WTC11 (cell line): ENCODE measurements at places on chromosomes 5 and 9.

GRCh38 chr5:158060212-158060611 is 201.3 kb upstream of the CLINT1 start:
- no peak for DNase-seq

DNA sequence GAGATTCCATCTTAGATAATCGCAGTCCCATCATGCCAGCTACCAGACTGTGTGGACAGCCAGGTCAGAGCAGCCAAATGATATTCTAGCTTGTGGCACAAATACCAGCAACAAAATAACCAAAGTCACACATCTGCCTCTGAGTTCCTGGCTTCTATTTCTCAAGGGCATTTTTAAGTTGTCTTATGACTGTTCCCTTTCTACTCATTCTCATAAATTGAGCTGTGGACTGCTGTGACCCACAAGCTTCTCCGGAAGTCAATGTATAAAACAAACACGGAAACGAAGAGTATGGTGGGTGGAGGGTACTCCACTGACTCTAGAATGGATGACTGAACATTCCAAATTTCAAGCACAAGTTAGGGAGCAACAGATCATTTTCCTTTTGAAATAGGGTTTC is 43.9 kb downstream of the PDCD1LG2 start:
- no peak for DNase-seq

DNA sequence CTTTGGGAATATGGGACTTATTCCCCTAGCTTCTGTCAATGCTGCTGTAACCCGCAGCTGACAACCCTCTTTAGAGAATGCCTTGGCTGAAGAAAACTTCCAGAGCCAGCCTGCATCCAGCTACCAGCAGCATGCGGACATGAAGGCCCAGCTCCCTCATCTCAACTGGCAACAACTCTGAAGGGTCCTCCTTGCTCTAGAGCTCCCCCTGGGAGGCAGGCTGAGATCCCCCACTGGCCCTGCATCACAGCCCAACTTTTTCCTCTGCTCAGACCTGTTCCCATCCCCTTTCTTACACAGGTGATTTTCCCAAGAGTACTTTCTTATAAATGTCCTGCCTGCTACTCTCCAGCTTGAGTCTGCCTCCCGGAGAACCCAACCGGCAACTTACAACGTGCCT is 18.7 kb upstream of the WNT8A start:
- peak; percentile 66 for DNase-seq

GRCh38 chr9:136584401-136584932 is 38.6 kb upstream of the NOTCH1 start:
- DNase-seq: no peak

- no peak for DNase-seq
Measured at GRCh38 chr5:94692581-94692980, 74.1 kb downstream of the SLF1 start.

DNA sequence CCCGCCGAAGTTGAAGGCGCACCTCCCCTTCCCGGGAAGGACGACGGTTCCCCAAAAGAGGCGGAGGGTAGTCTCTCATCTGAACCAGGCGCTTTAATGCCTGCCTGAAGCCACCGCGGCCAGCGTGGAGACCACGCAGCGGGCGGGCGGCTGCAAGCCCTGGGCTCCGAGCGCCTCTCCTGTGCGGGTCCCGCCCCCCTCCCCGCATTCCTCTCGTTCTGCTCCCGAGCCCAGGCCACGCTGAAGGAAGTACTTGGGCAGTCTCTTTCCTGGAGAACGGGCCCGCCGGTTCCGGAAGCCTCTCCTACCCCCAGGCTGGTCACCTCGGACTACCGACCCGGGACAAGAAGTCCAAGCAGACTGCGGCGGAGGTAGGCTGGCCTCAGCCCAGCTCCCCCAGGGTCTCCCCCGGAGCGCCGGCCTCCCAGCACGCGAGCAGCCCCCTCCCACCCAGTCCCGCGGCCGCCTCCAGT is 571 bp downstream of the PPIC start:
- DNase-seq: peak; percentile 60

- DNase-seq: no peak
Measured at GRCh38 chr5:177576169-177576568, 15.8 kb upstream of the TMED9 start.

DNA sequence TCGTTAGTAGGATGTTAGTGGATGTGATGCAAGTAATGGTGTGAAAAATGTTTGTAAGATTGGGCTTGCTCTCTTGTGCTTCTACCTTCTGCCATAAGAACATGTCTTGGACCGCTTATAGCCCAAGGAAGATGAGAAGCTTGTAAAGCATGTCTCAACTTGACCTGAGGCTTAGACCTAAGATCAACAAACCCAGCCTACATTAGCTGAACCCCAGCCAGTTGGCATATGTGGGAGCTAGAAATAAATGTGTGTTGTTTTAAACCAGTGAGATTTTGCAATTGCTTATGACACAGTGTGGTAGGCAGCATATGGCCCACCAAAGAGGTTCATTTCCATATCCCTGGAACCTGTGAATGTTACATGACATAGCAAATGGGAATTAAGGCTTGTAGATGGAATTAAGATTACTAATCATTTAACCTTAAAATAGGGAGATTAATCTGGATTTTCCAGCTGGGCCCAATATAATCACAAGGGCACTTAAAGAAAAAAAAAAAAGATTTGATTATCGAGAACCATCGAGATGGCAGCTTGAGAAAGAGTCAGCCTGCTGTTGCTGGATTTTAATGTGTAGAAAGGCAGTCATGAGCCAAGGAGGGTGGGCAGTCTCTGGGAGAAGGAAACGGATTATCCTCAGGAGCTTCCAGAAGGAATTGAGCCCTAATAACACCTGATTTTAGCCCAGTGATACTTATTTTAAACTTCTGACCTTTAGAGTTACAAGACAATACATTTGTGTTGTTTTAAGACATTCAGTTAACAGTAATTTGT is 27.3 kb upstream of the EDIL3 start:
- no peak for DNase-seq
